Thyroid gland (tissue), 4 donors: ENCODE measurements at places on chromosomes 1 and 21. TPM values are rescaled to one million over a fixed set of nuclear protein-coding genes. Genes with fewer than 3 reads are reported as not detected.

GRCh38 chr1:33725037-33725436, 138.8 kb upstream of the HMGB4 start:
- DNase-seq: no peak

DNA sequence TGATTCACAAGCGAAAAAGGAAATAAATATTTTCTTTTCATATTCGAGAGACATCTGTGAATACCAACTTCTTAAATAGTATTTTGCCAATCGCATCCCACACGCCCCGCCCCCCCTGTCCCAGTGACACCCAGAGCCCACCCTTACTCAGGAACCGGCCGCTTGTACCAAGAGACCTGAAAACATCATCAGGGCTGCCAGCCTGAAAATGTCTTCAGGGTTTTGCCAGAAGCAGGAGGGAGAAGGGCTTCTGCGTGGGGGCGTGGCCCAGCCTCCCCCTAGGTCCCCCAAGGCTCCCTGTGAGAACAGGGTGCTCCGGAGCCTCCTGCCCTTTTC, 126.4 kb downstream of the PRDM16 start:
- no peak for DNase-seq

- DNase-seq: no peak
These were observed 534.9 kb upstream of the USP24 start for GRCh38 chr1:55749975-55750627.

GRCh38 chr1:187091666-187092065, 262.9 kb downstream of the PLA2G4A start:
- no peak for DNase-seq

DNA sequence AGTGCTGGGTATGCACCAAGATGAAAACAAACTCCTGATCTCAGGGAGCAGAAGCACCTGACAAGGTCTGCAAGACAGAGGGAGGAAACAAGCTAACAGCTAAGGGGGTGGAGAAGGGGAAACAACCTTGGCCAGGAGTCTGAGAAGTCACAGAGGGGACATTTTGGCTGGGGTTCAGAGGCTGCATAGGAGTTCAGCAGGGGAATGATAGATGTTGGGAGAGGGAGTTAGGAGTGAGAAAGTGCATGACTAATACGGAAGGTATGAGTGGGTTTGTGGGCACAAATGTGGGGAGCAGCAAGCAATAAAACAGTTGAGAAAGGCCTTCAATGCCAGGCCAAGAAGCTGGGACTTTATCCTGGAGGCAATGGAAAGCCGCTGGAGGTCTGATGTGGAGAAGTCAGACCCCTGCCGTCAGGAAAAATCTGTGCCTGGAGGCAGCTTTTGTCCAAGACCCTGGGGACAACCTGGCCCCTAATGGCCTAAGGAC, 16.4 kb downstream of the EPHA2 start:
- DNase-seq: no peak

DNA sequence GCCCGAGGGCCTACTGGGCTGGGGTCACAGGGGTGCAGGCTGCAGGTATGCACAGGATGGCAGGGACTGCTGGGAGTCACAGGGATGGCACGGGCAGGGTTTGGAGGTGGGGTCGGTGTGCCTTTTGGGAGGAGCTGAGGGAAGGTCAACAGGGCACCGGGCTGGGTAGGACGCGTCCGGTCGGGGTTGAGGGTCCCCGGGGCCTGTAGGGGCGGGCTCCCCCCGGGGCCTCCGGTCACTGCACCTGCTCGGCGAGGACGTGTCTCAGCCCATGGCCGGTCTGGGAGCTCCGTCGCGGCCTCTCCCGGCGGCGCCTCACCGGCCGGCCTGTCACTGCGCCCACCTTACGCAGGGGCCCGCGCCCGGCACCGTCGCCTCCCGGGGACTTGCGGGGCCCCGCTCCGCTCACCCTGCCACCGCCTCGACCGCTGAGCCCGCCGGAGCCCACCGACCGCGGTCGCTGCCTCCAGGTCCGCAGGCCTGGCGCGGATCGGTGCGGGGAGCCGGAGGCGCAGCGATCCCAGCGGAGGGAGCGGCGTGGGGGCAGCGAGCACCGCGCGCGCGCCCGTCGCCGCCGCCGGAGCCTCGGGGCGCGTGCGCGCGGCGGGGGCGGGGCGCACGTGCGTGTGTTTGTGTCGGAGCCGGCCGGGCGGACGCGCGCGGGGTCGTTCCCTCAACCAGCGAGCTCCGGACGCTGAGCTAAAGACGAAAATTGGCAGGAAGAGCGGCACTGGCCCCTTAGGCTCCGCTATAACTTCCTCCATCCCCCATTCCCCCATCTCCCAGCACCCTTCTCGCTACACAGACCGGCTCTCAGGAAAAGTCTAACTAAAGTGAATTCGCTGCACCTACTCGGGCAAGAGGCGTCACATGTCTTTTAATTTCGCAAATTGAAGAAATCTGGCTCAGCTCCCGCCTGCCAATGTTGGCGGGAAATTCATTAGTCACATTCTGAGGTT, at the start of gene AMIGO1:
Gene AMIGO1 (minus strand): TSS at position 552 of the 959 bp plus-strand sequence. CDS start 815 bp downstream, outside the sequence.
- DNase-seq: peak; percentile 71

GRCh38 chr1:24374891-24375786, 38.4 kb downstream of the STPG1 start:
- DNase-seq: no peak

DNA sequence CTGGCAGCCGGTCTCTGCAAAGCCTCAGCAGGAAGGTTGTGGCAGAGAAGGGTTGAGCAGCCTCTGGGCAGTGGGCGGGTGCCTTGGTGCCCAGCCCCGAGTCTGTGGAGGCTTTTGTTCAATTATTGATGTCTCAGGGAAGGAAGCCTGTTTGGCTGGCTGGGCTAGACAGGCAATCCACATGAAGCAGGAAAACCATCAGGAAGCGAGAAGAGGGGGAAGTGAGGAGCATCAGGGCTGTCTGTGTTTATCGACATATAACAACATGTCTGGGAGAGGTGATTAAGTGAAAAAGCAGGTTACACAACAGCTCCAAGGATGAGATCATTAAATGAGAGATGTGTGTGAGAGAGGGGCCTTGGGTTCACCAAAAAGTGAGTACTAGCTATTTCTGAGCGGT, 105.4 kb downstream of the UBE2U start:
- no peak for DNase-seq

- no peak for DNase-seq
These were observed 240.9 kb downstream of the KCTD3 start for GRCh38 chr1:215807911-215808436.

- DNase-seq: no peak
These were observed 10.4 kb downstream of the STYXL2 start for GRCh38 chr1:167104256-167104633.

DNA sequence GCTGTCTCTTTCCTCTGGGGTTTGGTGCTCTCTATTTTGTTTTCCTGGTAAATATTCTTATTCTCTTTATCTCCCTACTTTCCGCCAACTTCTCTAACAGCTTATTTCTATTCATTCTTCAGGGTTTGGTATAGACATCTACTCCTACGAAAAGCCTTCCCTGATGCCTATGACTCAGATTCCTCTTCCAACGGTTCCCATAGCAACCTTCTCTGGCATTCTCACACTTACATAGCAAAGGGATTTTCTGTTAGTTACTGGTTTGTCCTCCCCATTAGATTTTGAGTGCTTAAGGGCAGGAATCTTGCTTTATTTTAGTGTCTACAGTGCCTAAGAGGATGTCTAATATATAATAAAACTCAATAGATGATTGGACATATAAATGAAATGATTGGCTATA, 407.6 kb upstream of the DEPDC1 start:
- no peak for DNase-seq

- DNase-seq: no peak
These were observed 5.9 kb downstream of the PRRX1 start for GRCh38 chr1:170669586-170670530.

DNA sequence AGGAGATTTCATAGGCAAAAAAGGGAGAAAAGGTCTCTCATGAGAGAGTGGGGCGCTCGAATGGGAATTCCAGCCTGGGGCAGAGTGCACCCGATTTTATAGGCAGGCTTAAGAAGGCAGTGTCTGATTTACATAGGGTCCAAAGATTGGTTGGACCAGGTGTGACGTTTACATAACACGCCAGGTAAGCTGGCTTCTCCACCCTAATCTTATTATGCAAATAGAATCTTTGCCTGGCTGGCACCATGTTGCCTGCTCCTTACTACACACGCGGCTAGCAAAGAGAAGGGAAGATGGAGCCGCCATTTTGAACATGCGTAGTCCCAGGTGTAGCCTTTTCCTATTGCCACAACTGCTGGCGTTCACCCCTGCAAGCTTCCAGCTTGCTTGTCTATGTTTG, 103.7 kb downstream of the SLC16A1 start:
- DNase-seq: no peak

DNA sequence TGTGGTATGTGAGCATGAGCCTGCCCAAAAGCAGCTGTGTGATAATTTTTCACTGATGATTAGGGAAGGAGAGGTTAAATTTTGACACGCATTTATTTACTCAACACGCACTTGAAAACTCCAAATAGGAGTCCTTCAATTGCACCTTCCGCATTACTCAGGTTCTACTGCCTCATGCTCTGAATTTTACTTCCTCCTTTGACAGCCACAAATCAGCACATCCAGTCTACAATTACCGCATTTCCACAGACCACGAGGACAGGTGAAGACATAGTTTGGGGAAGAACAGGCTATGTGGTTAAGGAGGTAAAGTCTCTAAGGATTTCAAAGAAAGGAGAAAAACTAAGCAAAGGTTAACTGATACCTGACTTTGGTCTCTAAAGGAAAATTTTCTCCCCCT, 2.6 kb downstream of the CAPN8 start:
- no peak for DNase-seq

DNA sequence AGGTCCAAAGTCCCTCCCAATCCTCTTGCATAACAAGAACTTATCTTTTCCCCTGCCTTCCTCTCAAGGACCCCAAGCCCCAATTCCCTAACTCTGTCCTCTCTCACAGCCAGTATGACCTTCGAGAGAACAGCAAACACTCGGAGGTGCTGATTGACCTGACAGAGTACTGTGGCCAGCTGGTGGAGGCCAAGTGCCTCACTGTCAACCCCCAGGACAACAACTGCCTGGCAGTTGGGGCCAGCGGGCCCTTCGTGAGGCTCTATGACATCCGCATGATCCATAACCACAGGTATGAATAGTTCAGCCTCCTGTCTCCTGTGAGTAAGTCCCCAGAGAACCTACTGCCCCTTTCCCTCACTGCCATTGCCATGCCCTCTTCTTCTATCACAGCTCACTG, 29.9 kb upstream of the TMEM222 start:
- DNase-seq: no peak

CR1L gene
- not detected for total RNA-seq

TCEANC2 gene
- total RNA-seq: 4.3 TPM

S100A2 gene
- total RNA-seq: 10.1 TPM

PPP1R8 gene
- 29.2 TPM for total RNA-seq

HSD3B1 gene
- not detected for total RNA-seq

LMO4 gene
- 56.5 TPM for total RNA-seq

BATF3 gene
- total RNA-seq: 1.2 TPM
